Effector memory CD8-positive, alpha-beta T cell (primary cell): ENCODE measurements at places on chromosomes 7 and 10.

DNA sequence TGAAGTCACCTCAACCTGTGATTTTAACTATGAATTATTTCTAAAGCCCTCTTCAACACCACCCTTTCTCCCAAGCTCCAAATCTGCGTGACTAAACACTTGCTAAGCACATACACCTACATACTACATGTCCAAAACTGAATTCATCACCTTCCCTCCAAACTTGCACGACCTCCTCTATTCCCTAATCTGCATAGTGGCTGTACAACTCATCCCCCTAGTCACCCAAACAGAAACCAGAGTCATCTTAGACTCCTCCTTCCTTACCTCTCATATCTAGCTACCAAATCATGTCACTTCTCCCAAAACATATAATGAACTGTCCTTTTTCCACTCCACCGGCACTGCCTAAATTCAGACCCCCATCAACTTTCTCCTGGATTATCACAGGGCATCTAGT is 16.2 kb downstream of the ARHGAP21 start:
- no peak for DNase-seq

DNA sequence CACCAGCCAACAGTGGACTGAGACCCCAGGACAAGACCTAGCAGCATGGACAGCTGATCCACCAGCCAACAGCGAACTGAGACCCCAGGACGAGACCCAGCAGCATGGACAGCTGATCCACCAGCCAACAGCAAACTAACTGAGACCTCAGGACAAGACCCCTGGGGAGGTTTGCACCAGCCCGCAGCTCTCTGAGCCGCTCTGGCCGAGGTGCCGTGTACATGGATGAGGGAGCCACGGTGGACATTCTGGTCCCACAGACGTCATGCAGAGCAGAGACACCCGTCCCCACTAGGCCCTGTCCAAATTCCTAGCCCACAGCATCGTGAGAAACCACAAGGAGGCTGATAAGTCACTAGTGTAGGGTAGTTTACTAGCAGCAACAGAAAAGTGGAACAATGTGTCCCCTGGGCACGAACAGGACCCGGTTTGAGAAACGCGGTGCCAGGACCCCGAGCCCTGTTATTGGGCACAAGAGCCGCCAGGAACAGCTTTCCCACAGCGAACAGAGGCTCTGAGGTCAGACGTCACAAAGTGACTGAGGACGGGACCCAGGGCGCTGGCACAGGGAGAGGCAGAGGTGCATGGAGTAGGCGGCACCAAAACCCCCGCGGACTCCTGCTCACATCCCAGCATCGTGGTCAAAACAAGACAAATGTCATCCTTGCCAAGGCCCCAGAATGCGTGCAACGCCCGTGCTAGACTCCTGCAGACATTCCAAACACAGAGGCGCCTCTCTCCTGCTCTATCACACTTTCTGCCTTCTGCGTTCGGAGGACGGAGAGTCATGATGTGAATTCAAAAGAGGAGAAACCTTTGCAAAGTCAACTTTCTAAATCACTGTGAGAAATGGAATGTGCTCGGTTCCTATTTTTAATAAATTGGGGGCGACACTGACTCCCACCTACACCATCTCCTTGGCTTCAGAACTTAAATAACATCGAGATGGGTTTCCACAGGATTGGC is 8.1 kb downstream of the STK32C start:
- no peak for DNase-seq

DNA sequence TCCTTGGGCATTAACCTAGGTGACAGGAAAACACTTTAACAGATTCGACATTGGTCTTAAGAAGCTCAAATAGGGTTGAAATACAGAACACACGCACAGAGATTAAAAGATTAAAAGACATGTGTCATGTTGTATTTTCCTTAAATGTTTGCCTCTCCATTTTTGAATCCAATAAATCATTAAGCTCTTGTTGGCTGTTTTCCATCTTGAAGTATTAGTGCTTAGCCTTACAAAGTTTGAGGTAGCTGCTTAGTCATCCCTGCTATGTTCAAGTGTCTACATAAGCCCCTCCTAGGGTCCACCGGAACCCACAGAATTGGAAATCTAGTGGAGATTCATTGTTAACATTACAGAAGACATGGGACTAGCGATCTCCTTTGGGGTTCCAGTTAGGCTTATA is 12.7 kb upstream of the GJD4 start:
- no peak for DNase-seq

DNA sequence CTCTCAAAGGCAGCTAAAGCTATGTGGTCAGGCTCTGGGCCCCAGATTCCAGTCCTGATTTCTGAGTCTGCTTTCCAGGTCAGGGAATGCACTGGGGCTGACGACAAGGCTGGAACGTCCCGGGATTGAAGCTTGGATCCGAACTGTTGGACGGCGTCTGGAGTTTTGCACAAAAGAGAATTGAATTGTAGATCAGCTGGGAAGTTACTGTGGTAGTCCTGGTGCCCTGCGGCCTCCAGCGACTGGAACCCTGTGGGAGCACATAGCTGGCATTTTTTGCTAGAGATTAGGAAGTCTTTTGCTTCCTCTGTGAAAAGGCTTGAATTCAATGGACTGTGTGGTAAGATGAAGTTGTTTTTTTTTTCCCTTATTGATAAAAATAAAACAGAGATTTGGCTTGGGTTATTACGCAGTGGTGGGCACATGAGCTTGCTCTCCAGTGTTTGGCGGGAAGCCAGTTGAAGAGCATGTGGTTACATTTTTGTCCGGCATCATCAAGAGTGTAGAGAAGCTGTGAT is at the start of gene HK1:
HK1 (plus strand) TSS at position 51 of the 518 bp plus-strand sequence.
- no peak for DNase-seq

- DNase-seq = no peak
Observed at GRCh38 chr7:25842201-25842733, 309.7 kb upstream of the NFE2L3 start.

DNA sequence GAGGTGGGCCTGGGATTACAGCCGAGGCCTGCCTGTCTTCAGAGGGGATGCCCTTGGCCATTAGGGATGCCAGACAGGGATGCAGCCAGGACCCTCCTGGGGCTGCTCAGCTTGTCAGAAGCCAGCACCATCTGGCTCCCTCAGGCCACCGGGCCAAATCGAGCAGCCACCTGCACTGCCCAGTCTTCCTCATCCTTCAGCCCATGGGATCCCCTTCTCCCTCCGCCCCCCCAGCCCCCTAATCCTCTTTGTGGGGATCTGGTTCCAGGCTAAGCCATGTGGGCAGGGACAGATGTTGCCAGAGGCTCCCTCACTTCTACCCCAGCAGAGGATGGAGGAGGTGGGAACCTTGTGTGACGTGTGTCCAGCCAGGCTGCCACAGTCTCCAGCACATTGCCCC is 137.4 kb upstream of the PPIF start:
- DNase-seq = no peak

- no peak for DNase-seq
Observed at GRCh38 chr7:46586406-46586805, 665.3 kb upstream of the IGFBP3 start.

DNA sequence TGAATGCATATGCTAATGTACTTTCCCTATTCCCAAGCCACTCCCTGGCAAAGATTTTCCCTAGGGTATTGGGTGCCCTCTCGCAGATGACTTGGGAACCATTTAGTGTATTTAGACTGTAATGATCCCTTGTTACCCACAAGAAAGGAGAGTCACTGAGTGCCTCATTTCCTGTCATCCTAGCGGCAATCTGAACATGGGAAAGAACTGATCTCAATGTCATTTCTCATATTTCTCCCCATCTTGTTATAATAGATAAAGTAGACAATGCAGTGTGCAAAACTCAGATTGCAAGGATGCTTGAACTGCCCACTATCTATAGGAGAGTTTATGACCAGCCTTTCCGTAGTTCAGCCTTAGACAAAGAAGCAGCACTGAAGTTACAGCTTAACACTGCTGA is 123.3 kb downstream of the MICU1 start:
- DNase-seq = no peak

GRCh38 chr7:47471358-47471703 is 110.6 kb downstream of the TNS3 start:
- DNase-seq = no peak

DNA sequence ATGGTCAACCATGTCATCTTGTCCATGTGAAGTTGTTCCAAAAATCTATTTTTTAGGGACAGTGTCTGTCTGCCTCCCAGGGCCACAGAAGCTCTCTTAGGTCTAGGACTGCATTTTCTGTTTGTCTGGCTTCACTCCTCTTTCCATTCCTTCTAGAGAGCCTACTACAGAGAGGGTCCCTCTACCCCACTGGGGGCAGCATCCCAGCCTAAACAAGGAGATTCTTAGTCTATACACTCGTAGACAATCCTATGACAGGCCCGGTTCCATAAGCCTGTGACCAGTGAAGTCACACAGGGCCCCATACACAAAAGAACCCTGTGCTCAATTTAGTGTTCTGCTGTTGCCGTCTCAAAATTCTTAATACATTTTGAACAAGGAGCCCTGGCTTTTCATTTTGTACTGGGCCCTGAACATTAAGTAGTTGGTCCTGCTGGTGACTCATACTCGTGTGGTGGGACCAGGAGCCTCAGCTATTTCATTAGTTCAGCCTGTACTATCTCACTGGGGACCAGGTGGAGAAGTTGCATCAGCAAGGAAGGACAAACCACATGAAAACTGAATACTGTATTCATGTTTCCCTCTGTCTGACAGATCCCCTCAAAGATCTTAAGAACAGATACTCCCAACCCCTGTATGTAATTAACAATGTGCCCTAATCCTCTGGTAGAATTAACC is 23.5 kb upstream of the FAM180A start:
- DNase-seq = no peak

GRCh38 chr7:149719050-149719899 is 54.1 kb downstream of the ZNF467 start:
- no peak for DNase-seq
